ENCODE measurements at places on chromosomes 7 and 10. TPM values are rescaled to one million over a fixed set of nuclear protein-coding genes. Genes with fewer than 3 reads are reported as not detected.

FAM237B gene
- total RNA-seq = not detected

ELOVL3 gene
- total RNA-seq = not detected

LRIT2 gene
- not detected for total RNA-seq

KLF14 gene
- total RNA-seq = 0.10 TPM

CPXM2 gene
- total RNA-seq = not detected

ZNF804B gene
- total RNA-seq = not detected

ADAM12 gene
- total RNA-seq = 0.84 TPM

- no peak for DNase-seq
Observed at GRCh38 chr7:91784469-91784868, 96.0 kb downstream of the MTERF1 start.

DNA sequence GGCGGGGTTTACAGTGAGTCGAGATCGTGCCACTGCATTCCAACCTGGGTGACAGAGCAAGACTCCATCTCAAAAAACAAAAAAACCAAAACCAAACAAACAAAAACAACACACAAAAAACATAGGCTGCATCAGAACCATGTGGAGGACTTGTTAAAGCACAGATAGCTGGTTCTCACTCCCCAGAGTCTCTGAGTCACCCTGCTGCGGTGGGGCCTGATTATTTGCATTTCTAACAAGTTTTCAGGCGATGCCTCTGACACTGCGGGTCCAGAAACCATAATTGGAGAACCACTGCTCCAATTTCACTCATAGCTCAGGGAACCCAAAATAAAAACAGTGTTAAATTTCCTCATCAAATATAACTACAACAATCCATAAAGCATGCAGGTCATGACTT is 816.7 kb downstream of the MAGI2 start:
- no peak for DNase-seq

DNA sequence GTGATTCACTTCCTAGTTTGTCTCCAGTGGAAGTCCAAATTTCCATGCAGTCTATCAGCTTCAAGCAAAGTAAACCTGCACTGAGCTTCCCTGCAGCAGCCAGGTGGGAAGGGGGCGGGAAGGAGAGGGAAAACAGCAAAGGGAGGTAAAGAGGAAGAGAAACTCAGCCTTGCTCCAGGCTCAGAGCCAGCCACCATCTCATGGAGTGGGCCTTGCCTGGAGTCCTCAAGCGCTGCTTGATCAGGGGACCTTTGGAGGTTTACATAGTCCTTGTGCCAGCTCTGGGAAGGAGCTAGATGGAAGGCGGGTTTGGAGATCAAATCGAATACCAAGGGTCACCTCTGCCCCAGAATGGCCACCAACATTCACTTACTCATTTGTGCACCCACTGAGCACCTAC is 7.4 kb downstream of the CRTAC1 start:
- DNase-seq = no peak

GRCh38 chr10:48550977-48551376 is 53.9 kb downstream of the ARHGAP22 start:
- DNase-seq = no peak

GRCh38 chr7:124914298-124914697 is 15.3 kb downstream of the POT1 start:
- no peak for DNase-seq

DNA sequence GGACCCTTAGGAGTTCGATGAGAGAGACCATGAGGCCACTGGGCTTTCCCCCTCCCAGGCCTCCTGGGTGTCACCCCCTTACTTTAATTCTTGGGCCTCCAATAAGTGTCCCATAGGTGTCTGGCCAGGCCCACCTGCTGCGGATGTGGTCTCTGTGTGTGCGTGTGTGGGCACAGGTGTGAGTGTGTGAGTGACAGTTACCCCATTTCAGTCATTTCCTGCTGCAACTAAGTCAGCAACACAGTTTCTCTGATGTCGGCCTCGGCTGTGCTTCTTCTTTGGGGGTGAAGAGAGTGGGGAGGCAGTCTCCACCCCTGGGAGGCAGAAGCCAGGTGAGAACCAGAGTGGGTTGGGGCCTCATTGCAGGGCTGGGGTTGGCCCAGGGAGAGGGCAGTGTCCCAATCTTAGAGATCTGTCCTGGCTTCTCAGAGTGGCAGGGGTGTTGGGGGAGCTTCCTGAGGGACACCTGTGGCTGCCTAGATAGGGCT is 1.5 kb downstream of the PVRIG start:
- DNase-seq = peak; percentile 48

- no peak for DNase-seq
Observed at GRCh38 chr7:1364068-1364905, 95.0 kb downstream of the MICALL2 start.

DNA sequence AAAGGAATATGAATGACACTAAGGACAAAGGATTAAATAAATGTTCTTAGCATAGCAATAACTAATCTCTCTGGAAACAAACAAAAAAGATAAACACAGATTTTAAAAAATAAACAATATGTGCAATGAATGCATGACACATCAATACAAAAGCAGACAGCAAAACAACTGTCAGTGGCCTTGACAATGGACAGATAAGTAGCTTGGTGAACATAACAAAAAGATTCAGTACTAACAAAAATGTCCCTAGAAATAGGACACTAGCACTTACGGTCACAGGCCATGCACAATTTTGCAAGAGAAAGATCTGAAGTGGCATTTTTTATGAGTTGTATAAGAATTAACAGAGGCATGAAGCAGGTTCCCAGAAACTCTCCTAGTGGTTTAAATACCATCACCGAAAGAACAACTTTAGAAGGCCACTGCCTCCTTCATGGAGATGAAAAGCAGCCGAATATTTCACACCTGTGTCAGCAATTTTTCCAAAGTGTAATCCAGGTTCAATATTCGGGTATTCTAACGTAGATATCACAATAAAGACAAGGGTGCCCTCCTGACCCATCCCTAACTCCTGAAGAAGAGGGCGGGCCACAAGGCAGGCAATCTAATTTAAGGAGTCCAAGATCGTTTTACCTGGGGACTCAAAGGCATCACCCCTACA is 231.3 kb upstream of the MKLN1 start:
- DNase-seq = no peak

- DNase-seq = no peak
Observed at GRCh38 chr10:75538144-75538543, 106.7 kb downstream of the LRMDA start.

DNA sequence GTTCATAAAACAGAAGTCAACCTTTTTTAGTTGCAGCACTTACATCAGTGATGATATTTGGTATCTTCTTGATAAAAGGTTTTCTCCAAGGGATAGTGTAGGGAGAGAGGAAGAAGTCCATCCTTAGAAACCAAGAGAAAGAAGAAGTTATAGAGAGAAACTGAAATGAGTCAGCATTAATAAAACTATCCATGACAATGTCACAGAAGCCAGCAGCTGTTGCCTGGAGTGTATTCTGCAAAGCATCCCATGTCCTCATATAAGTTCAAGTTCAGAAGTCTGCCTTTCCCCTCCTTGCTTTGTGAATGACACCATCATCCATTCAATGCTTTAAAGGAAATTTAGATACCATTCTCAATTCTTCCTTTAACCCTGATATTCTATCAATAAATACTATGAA is 14.4 kb upstream of the COL1A2 start:
- DNase-seq = no peak

Data from activated B cell treated with CpG ODN at 0.5 μM for 24 hours (primary cell).